Anterior cingulate cortex (tissue), 58 donors: ENCODE measurements at places on chromosomes 5 and 9.

GRCh38 chr5:126508962-126509279 is 85.7 kb downstream of the GRAMD2B start:
- no peak for DNase-seq

DNA sequence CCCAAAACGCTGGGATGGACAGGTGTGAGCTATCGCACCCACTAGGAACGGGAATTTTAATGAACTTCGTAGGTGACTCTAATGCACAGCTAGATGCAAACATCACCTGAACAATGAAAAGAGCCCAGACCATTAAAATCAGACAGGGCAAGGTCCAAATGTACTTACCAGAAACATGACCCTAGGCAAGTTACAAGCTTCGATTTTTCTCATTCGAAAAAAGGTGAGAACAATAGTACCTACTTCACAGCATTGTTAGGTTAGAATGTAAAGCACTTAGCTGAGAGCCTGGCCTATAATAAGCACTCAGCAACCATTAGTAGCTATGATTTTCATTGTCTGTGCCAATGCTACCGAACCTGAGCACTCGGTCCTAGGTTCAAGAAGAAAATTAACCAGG is 5.8 kb upstream of the KLHL3 start:
- DNase-seq: no peak

GRCh38 chr9:134128727-134129679 is 6.9 kb upstream of the WDR5 start:
- no peak for DNase-seq

DNA sequence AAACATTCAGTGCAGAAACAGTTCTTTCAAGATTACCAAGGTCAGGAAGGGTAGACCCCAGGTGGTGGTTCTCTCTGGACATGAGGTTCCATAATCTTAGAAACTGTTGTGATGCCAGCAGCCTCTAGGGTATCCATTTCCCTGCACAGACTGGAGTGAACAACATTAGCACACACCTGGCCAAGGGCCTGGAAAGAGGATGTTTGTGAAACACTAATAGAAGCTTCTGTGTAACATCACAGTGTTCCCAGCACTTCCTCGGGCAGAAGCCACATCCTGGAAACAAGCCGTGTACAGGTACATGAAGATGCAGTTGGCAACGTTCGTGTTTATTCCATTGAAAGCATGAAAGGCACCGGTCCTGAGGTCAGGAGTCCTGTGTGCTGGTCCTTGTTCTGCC is 598.2 kb upstream of the KLF4 start:
- no peak for DNase-seq

DNA sequence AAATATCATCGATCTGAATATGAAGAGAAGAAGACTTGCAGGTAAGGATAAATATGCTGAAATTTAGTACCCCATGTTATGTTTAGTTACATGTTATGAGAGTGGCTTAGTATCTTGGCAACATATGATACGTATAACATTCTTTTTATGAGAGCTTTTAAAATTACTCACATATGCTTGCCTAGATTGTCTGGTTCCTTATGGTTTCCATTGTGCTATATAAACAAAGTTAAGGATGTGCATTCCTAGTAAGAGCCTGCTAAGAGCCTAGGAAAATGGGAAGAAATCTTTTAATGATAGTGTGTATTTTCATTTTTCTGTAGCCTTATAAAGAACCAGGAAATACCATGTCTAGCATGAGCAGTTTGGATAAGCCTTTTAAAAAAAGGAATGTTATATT is 112.0 kb upstream of the KCNN2 start:
- DNase-seq: no peak

DNA sequence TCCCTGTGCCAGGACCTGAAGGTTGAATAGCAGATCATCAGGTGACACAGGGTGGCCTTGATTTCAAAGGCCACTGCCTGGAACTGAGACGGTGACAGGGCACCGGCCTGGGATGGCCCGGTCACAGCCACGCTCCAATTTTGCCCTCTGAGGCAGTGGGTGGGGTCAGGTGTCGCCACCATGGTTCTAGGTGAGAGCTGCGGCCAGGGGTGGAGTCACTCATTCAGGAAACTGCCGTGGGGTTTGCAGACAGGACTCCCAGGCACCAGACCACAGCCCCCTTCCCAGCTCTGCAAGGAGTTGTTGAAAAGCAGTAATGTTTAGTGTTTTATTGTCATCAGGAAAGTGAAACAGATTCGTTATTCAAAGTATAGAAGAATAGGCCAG is 17.3 kb upstream of the RNU6ATAC start:
- no peak for DNase-seq

GRCh38 chr9:99475401-99476065 is 253.5 kb downstream of the SEC61B start:
- no peak for DNase-seq
